CD4-positive, alpha-beta T cell treated with Interleukin-15 for 1 hour (primary cell): ENCODE measurements at places on chromosomes 2 and 18.
A peak's percentile ranks its signal among the peaks of the same experiment; 100 is the strongest.

- DNase-seq = no peak
These were observed 45.0 kb downstream of the BCL11A start for GRCh38 chr2:60508339-60508917.

DNA sequence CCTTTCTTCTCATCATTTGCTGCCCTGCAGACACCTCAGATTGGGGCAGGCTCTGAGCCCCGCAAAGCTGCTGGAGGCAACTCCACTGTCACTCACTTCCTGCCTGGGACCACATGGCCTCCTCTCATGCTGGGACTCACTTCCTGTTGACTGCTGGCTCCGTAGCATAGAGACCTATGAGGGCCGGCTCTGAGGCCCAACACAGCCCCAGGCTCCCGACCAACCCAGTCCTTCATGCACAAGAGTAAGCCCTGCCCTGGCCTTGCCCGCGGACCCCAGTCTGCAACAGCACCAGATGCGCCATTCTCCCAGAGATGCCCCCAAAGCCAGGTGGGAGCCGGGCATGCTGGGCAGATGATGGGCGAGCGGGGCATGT, 55.7 kb downstream of the DNMT3A start:
- peak; percentile 78 for DNase-seq

DNA sequence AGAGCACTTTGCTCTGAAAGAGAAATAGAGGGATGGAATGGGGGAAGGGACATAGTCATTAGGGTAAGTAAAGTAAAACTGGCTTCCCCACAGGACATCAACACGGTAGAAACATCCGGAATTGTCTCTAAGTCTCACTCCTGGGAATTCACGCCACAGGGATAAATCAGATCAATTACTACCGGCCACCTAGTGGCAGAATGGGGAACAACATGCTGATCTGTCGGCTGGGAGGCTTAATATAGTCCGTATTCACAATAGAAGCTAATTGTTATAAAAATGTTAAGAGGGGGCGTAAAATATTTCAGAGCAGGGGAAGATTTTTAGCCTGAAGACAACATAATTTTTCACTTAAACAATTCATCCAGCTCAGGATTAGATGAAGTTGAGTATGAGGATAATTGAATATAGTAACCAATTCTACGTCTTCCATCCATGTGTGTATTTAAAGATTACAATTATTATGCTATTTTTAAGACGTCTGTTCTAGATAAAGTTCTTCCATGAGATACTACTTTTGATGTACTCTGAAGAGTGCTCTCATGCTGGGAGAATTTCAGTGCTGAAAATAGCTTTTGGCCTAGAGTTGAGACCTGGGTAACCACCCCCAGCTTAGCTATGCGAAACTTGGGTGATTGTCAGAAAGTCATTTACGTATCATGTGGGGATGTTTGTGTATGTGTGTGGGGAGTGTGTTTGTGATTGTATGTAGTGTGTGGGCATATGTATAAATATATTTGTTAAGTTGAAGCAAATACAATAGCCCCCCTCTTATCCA, 65.7 kb downstream of the LRRTM1 start:
- DNase-seq = no peak

- DNase-seq = no peak
These were observed 17.1 kb upstream of the INO80C start for GRCh38 chr18:35514752-35515459.

DNA sequence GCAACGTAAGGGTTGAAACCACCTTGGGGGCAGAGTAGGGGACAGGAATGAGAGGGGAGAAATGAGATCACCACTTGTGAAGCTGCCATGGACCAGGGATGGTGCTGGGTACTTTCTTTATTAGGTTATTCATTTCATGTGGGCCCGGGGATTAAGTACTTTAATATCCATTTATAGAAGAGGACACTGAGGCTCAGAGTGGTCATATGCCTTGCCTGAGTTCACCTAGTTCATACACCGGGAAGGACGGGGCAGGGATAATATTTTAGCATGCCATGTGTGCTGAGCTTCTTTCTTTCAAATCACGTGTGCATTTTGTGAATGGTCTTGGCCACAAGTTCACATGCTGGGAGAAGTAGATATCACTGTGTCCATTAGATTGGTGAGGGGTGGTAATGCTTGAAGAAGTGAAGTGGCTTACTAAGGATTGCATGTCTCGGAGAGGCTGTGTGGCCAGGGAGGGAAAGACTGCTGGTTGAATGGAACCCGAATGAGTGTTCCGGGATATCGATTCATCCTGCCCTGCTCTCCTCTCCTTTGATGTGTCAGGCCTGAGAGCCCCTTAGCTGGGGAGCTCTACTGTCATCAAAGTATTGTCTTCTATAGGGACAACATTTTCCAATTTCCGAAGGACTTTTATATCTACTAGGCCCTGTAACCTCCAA, 187.1 kb downstream of the MYCN start:
- no peak for DNase-seq

DNA sequence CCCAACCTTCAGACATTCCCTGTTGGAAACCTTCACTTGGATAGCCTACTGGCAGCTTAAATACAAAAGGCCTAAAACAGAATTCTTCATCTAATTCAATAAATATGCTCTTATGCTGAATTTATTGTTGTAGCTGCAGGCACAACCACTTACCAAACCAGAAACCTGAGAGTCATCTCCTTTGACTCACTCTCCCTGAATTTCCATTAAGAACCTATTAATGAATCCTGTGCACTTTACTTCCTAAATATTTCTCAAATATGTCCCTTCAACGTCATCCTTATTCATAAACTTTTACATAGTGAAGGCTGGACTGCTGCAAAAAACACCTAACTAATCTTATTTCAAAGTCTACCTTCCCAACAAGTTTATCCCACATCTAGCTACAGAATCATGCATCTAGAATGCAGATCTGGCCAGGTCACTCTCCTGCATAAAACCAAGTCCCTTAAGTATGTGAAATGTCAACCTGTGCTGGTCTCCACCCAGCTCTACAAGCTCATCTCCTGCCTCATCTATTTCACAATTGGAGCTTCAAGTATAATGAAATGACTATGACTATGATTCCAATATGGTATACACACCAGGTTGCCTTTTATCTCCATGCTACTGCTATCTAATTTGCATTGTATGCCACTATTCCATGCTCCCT, 354.2 kb downstream of the ZEB2 start:
- DNase-seq = no peak

DNA sequence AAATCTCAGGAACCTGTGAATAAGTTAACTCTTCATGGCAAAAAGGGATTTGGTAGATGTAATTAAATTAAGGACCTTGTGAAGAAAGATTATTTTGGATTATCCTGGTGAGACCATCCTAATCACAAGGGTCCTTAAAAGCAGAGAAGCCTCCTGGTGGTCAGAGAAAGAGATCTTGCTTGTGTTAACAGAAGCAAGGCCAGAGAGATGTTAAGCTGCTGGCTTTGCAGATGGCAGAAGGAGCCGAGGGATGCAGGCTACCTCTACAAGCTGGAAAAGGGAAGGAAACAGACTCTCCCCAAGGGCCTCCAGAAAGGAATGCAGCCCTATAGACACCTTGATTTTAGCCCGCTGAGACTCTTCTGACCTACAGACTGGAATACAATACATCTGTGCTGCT, 197.0 kb downstream of the STK39 start:
- DNase-seq = no peak
